ENCODE measurements at places on chromosomes 6 and 20. TPM values are rescaled to one million over a fixed set of nuclear protein-coding genes. Genes with fewer than 3 reads are reported as not detected.

Gene VGLL2
- total RNA-seq: not detected

Gene RFX6
- not detected for total RNA-seq

Gene NKX2-2
- total RNA-seq: not detected

Gene ASIP
- not detected for total RNA-seq

Gene SPTLC3
- total RNA-seq: 4.8 TPM

Gene SLC32A1
- not detected for total RNA-seq

Gene ARFGEF3
- under 0.01 TPM for total RNA-seq

Gene SYTL3
- 0.84 TPM for total RNA-seq

Gene PRSS16
- total RNA-seq: not detected

Gene CCDC170
- total RNA-seq: 0.15 TPM

Gene PPP1R14C
- total RNA-seq: not detected

Gene SPEF1
- 0.15 TPM for total RNA-seq

Gene B4GALT5
- 12.9 TPM for total RNA-seq

Gene LSM14B
- 27.6 TPM for total RNA-seq

Gene HLA-DRB1
- total RNA-seq: not detected

Gene RIPPLY2
- 0.74 TPM for total RNA-seq

Gene PACRG
- total RNA-seq: not detected

Data from bronchus fibroblast of lung (primary cell).